CD4-positive, alpha-beta T cell treated with Interleukin-4 for 4 hours (primary cell): ENCODE measurements at places on chromosomes 1 and 21.

DNA sequence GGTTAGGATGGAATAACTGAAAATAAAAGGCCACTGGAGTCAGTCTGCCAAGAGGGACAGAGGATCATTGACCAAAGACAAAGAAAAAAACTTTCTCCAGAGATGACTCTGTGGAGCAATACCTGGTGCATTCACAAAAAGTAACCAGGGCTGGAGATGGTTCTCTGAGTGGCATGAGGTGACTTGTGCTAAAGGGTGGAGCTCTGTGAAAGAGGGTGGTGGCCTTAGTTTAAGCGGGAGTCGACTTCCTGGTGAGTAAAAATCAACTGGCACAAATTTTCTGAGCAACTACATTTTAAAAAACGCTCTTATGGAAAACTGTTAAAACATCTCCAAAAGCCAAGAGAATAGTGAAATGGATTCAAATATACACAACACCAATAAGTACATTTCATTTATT lies 10.0 kb downstream of the NHLH2 start:
- DNase-seq: no peak

GRCh38 chr1:25090707-25091422 lies 141.4 kb downstream of the SYF2 start:
- DNase-seq: no peak

- DNase-seq: no peak
Observed at GRCh38 chr1:202616355-202616915, 93.8 kb downstream of the SYT2 start.

DNA sequence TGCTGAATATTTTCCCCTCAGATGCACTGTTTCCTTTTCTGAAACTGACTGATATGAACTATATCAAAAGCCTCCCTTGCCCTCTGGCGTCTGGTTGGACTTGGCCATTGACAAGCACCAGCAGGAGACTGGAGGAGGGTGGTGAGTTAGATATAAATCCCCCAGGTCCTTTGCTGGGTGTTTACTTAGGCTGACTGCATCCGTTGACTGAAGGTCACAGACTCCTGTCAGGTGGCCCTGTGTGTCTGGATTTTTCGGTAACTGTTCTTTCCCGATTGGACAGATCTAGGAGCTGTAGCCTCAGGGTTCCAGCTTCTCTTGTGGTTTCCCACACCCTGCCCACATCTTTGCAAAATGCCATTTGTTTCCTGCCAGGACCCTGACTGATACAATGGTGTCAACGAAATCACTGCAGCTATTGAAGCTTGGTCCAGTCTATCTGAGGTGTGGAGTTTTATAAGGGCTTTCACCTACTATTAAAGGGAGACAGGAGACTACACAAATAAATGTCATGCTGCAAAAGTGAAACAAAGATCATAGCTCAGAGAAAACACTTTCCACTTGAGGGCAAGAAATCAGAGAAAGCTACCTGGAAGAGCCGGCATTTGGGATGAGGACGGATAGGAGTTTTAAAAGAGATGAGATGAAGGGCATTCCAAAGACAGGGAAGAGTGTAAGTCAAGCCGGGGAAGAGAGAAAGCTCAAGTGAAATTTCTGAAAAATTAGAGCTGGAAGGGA lies 1.5 kb upstream of the MAGI3 start:
- DNase-seq: no peak

DNA sequence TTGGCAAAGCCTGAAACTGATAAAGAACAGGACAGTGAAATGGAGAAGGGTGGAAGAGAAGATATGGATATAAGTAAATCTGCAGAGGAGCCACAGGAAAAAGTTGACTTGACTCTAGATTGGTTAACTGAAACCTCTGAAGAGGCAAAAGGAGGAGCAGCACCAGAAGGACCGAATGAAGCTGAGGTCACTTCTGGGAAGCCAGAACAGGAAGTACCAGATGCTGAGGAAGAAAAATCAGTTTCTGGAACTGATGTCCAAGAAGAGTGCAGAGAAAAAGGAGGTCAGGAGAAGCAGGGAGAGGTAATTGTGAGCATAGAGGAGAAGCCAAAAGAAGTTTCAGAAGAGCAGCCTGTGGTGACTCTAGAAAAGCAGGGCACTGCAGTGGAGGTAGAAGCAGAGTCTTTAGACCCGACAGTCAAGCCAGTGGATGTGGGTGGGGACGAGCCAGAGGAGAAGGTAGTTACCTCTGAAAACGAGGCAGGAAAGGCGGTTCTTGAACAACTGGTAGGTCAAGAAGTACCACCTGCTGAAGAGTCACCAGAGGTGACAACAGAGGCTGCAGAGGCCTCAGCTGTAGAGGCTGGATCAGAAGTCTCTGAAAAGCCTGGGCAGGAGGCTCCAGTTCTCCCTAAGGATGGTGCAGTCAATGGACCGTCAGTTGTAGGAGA lies 16.3 kb downstream of the CCDC17 start:
- DNase-seq: no peak

- DNase-seq: no peak
Observed at GRCh38 chr1:113396585-113396984, 6.3 kb downstream of the MAGI3 start.

DNA sequence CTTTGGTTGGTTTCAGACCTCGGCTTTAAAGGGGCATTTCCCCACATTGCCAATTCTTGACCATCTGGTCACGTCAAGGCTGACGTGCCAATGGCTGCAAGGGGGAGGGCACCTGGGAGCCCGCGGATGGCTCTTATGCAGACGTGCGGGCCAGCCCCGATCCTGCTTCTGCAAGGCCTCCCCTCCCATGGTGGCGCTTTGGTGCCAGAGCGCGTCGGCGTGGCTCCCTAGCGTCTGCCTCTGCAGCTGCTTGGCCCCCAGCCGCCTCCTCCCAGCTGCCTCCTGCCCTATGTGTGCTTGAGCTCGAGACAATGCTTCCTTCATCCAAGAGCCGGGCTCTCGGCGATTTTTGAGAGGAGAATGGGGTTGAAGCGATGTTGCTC lies 29.1 kb downstream of the SKI start:
- DNase-seq: no peak

DNA sequence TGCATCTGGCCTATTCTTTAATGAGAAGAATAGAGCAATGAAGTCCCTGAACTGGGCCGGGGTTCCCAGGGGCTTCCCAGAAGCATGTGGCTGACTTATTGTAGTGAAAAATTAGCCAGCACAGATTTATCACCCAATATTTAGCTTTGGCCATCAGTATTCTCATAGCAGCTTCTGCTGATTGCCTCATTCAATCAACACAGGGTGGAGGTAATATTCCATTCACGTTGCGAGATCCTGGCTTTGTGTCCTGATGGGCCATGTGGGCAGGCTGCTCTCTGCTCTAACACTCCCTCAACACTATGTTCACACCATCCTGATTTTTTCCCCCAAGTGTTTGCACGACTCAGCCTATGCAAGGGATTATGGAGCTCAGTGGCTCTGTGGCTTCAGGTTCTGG lies 21.5 kb upstream of the LAMTOR5 start:
- no peak for DNase-seq

GRCh38 chr21:22890656-22891055 lies 1892.4 kb downstream of the NCAM2 start:
- DNase-seq: no peak

- no peak for DNase-seq
Observed at GRCh38 chr21:43634618-43635017, 24.7 kb downstream of the HSF2BP start.
